ENCODE measurements at places on chromosomes 6 and 20.

GRCh38 chr6:84017709-84018452 lies 15.7 kb upstream of the MRAP2 start:
- DNase-seq = no peak

GRCh38 chr6:19578481-19578880 lies 258.7 kb upstream of the ID4 start:
- no peak for DNase-seq

GRCh38 chr6:111672761-111673450 lies 67.2 kb upstream of the TRAF3IP2 start:
- DNase-seq = no peak

DNA sequence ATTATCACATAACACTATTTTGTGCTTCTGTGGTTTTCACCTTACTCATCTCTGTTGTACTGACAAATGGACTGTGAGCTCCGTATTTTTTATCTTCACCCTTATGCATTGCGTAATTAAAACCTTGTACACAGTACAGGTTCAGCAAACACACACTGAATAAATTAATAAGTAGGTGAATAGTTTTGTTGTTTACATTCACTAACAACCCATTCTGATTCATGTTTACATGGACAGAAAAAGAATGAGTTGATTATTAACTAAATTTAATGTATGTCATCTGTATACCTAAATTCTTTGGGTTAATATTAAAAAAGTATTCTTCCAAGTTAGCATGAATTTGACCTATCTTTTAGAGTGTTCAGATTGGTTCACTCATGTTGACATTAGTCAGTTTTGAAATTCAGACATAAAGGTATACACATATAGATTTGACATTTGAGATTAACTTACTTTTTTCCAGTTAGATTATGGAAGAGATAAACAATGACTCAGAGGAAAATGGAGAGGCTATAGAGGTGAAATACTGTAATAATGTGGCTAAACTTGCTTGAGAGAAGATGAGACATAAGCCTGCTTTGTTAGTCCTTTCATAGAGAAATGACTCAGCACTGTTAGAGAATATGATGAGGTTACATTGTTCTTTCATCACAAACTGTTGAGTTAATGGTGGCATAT lies 541.7 kb upstream of the FLRT3 start:
- DNase-seq = no peak

DNA sequence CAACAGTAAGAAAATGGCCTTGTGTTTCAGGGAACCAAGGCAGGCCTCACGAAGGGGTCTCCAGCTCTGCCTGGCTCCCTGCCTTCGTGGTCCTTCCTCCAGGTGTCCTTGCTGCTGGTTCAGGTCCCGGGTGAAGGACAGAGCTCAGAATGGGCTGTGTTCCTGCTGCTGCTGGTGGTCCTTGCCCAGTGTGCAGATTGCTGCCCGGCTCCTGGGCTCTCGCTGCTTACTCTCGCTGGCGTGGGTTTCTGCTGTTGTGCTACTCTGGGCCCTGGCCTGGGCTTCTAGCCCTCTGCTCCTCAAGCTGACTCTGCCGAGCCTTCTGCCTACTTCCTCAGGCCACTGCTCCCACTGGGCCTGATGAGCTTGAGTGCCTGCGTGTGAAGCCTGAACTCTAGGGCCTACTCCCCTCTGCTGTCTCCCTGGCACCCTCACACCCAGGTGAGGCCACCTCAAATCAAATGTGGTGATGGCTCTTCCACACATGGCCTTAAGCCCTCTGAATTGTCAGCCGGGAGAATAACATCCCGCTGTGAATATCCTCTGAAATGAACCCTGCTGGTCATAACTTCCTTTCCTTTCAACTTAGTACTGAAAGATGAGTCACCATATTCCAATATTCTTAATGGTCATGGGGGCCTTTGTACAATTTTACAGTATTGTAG lies 171.6 kb downstream of the FOXC1 start:
- DNase-seq = no peak
